Myometrial cell (primary cell): ENCODE measurements at places on chromosomes 3 and 15. TPM values are rescaled to one million over a fixed set of nuclear protein-coding genes. Genes with fewer than 3 reads are reported as not detected.

The ISLR2 gene
- total RNA-seq: 0.18 TPM in 1 of 2 replicates, not detected in the other

The GNL3 gene
- 94.5 and 114 TPM in 2 replicates for total RNA-seq

The MBD4 gene
- 16.1 and 20.4 TPM in 2 replicates for total RNA-seq

The PHLDB2 gene
- 26.2 and 33.0 TPM in 2 replicates for total RNA-seq

The SCAANT1 gene
- not detected in 2 replicates for total RNA-seq
